ENCODE measurements at places on chromosomes 5 and 9.
A peak's percentile ranks its signal among the peaks of the same experiment; 100 is the strongest.

- DNase-seq = peak; percentile 50
These were observed 17.8 kb downstream of the C9orf85 start for GRCh38 chr9:71929223-71929622.

DNA sequence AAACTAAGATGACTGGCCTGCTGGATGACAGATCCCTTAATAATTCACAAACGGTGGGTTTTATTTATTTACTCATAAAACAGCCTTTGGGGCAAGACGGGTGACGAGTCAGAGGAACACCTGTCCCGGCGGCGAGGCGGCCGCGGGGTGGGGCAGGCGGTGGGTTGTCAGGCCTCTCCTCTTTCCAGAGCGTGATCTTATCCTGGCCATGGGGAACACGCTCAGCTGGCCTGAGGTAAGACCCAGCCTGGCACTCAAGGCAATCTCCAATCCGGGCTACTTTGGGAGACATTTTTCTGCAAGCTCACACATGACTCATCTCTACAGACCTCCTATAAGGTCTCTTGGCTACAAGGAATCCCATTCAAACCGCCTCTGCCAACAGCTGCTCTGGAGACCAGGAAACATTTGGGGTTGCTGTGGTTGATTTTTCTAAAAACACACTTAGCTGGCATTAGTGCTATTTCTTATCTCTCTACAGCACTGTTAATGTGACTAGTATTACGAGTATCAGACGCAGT lies 6.3 kb downstream of the RAPGEF1 start:
- DNase-seq = peak; percentile 87

- no peak for DNase-seq
These were observed 478 bp downstream of the TEX10 start for GRCh38 chr9:100352201-100352726.

DNA sequence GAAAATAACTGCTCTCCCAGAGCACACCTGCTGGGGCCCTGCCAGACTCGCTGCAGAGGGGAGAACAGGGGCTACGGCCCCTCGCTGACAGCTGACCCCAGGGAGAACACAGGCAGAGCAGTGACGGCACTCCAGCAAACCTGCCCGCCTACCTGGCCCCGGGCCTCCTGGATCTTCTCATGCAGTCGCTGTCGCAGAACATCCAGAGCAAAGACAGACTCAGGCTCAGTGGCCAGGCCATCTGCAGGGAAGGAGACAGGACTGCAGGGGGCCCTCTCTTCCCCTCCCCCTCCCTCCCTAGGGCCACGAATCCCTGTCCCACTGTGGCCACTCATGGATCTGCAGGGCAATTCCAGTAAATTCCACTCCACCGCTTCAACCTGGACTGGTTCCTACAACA lies 2.4 kb downstream of the SURF6 start:
- DNase-seq = no peak

DNA sequence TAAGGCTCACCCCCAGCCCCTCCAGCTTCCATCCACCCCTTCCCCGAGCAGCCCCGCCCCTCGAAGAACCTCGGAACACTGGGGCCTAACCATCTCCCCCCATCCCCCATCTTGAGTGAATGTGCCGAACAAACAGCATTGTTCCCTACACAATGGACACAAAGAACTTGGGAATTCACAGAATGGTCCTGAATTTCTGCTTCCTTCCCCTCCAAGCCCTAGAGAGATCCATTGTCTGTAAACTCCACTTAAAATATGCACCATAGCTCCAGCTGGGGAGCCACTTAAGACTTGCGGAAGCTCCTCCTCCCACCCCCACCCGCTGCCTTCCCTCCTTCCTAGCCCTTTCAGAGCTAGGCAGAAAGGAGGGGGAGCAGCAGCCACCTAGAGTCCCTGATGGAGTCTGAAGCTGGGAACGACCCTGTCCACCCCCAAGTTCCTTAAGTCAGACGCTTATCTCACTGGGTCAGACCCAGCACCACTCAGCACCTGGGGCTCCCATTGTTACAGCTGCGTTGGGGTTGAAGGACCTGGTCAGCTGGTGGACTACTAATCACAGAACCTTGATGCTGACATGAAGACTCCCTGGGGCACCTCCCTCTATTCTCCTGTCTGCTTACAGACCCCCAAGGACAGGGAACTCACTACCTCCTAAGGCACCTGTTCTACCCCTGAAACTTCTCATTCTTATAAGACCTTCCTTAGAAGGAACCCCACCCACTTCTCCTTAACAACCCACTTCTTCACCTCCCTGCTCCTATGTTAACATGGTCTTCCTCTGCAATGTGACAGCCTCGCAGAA lies 61.4 kb downstream of the PCDH1 start:
- no peak for DNase-seq

- DNase-seq = no peak
These were observed 41.6 kb downstream of the ADAMTS12 start for GRCh38 chr5:33850100-33850594.

GRCh38 chr9:112382501-112383364 lies 2.8 kb downstream of the HSDL2 start:
- DNase-seq = no peak

- DNase-seq = no peak
These were observed 23.1 kb downstream of the SKP1 start for GRCh38 chr5:134153657-134154056.

GRCh38 chr5:91670122-91670521 lies 287.0 kb upstream of the ARRDC3 start:
- DNase-seq = no peak

GRCh38 chr9:112245126-112245525 lies 70.0 kb upstream of the SUSD1 start:
- no peak for DNase-seq

- DNase-seq = no peak
These were observed 24.9 kb downstream of the SNX24 start for GRCh38 chr5:122870219-122870856.

DNA sequence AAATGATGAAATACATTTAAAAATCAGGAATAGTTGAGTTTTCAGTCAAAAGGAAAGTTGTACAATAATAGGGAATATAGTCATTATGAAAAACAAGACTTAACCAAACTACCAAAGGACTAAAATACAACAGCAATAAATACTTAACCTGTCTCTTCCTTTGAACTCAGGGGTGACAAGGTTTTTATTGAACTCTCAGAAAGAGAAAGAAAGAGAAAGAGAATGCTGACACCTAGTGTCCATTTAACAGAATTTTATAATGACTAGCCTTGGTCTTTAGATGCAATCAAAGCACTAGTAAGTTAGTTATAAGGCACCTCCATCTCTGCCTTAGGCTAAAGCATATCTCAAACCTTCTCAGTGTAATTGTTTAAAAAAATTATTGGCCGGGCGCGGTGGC lies 47.5 kb downstream of the UIMC1 start:
- no peak for DNase-seq

DNA sequence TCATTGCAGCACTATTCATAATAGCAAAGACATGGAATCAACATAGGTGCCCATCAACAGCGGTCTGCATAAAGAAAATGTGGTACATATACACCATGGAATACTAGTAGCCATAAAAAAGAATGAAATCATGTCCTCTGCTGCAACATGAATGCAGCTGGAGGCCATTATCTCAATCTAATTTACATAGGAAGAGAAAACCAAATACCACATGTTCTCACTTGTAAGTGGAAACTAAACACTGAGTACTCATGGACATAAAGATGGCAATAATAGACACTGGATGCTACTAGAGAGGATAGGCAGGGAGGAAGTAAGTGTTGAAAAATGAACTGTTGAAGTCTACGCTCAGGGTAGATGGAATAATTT lies 203.9 kb upstream of the CDH9 start:
- no peak for DNase-seq

GRCh38 chr5:78594610-78595457 lies 53.7 kb downstream of the LHFPL2 start:
- peak; percentile 96 for DNase-seq

- DNase-seq = no peak
These were observed 37.5 kb upstream of the CPEB4 start for GRCh38 chr5:173850659-173851058.

DNA sequence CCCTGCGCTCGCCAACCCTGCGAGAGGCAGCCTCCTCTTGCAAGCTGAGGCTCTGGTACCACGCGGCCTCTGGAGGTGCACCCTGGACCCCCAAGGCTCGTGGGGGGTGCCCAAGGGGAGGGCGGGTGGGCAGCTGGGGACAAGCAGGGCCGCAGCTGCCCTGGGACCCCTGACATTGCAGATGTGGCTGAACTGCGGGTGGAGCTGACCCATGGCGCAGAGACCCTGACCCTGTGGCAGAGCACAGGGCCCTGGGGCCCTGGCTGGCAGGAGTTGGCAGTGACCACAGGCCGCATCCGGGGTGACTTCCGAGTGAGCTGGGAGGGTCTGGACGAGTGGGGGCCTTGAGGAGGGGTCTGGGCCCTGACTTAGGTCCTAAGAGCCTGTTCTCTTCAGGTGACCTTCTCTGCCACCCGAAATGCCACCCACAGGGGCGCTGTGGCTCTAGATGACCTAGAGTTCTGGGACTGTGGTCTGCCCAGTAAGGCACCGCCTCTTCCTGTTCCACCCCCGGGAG lies 1.5 kb downstream of the MAMDC4 start:
- DNase-seq = no peak

- DNase-seq = no peak
These were observed 17.0 kb upstream of the MOCS2 start for GRCh38 chr5:53126521-53126920.

GRCh38 chr9:1184146-1184545 lies 134.0 kb downstream of the DMRT2 start:
- no peak for DNase-seq

- DNase-seq = no peak
These were observed 118.2 kb downstream of the VCAN start for GRCh38 chr5:83589786-83590185.

GRCh38 chr9:107841076-107841475 lies 351.5 kb upstream of the KLF4 start:
- DNase-seq = no peak

DNA sequence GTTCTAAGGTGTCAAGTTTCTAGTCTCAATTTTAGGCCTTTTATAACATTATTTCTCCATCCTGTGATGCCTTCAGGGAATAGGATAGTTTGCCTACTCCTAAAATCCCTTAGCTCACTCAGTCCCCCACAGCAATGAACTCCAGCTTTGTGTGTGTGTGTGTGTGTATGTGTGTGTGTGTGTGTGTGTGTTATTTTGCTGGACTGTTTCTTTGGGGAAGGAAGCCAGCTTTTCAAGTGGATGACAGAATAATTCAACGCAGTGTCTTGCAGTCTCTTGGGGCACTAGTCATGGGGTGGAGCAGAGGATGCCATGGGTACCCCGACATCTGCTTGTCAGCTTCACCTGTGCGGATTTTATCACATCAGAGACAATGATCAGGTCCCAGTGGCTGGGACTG lies 262.8 kb upstream of the DAPK1 start:
- DNase-seq = no peak

- peak; percentile 86 for DNase-seq
These were observed 85.2 kb upstream of the TNC start for GRCh38 chr9:115202960-115203751.

- DNase-seq = no peak
These were observed 6.2 kb downstream of the OXCT1 start for GRCh38 chr5:41863871-41864486.

DNA sequence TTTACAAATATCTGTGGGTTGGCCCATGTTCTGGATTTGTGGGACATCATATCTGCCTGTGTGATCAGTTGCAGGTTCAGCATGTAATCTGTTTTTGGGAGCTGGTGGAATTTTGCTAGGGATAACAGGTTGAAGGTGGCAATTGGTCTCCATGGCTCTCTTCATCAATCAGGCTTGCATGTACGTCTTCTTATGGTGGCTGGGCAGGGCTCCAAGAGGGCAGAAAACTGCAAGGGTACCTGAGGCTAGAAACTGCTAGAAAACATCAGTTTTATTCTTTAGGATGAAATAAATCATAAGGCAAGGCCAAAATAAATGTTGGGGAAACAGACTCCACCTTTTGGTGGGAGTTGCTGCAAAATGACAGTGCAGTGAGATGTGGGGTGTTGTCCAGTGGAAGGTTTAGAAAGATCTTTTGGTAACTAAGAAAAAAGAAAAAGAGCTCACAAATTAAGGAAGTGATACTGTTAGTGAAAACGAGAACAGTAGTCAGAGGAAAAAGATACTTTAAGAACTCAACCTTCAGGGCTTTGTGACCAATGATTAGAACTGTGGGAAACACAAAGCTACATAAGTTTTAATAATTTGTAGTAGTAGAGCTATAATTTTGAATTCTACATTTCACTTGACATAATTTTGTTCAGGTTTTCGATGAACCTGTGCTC lies 300.7 kb upstream of the IZUMO3 start:
- no peak for DNase-seq

GRCh38 chr9:36772449-36773403 lies 200.0 kb downstream of the MELK start:
- no peak for DNase-seq

GRCh38 chr5:91651704-91652103 lies 268.6 kb upstream of the ARRDC3 start:
- DNase-seq = no peak
